ENCODE measurements at places on chromosomes 3 and 15.

GRCh38 chr3:14605067-14605466 is 46.5 kb upstream of the CCDC174 start:
- no peak for DNase-seq

DNA sequence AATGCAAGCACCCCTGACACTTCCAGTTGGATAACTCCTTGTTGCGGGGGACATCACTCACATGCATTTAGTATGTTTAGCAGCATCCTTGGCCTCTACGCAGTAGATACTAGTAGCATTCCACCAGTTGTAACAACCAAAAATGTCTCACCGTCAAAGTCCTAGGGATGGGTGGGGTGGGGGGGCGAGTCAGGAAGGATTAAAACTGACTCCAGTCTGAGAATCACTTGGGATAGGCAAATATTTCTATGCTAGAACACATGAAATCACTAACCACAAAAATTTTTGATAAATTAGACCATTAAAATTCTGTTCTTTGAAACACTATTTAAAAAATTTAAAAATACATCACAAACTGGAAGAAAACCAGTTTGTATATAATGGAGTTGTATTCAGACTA is 18.0 kb downstream of the ICE2 start:
- DNase-seq: no peak

DNA sequence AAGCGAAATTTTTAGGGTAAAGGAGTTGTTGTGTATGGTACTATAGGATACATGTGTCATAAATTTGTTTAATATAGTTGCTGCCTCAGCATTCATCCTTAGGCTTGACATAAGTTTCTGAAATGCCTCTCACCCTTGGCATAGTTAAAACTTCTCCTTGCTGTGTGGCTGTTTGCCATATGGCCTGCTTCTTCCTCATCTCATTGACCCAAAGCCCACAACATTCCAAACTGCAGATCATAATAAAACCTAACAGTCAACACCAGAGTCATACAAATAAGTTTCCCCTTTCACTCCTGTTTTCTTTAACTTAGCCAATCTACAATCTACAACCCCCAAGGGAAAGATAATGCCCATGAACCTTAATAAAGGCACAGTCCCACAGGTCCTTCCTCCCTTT is 136.6 kb downstream of the TMCC1 start:
- no peak for DNase-seq

GRCh38 chr3:50154476-50154839 is 666 bp upstream of the SEMA3F start:
- no peak for DNase-seq

- DNase-seq: no peak
Observed at GRCh38 chr3:97871186-97871585, 49.4 kb downstream of the CRYBG3 start.

GRCh38 chr3:39114456-39114855 is 7.0 kb downstream of the TTC21A start:
- no peak for DNase-seq

- DNase-seq: no peak
Observed at GRCh38 chr15:71452893-71453292, 337.6 kb downstream of the THSD4 start.

- peak; percentile 94 for DNase-seq
Observed at GRCh38 chr15:62212741-62213140, 47.7 kb upstream of the C2CD4B start.

- no peak for DNase-seq
Observed at GRCh38 chr15:69631978-69632377, 179.4 kb downstream of the RPLP1 start.

DNA sequence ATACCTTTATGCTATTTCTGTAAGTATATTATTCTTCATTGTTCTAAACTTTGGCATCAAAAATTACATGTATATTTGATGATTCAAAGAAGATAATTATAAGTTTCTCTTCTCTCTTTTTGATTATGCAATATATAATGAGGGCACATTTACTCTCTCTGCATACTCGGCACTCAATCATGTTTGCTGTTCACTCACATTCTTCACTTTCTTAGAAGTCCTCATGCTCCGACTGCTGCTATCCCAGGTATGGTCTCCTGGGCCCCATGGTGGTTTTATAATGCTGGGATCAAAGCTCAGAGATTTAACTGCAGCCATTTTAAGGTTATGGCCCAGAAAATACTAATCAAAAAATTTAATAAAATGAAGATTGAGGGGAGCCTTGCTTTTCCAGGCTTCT is 529.7 kb upstream of the IL12A start:
- DNase-seq: no peak

- no peak for DNase-seq
Observed at GRCh38 chr3:125045194-125045593, 10.6 kb downstream of the HEG1 start.

- DNase-seq: peak; percentile 10
Observed at GRCh38 chr3:62051506-62051905, 321.8 kb downstream of the FEZF2 start.

GRCh38 chr15:47866446-47866845 is 149.1 kb downstream of the SEMA6D start:
- DNase-seq: no peak

DNA sequence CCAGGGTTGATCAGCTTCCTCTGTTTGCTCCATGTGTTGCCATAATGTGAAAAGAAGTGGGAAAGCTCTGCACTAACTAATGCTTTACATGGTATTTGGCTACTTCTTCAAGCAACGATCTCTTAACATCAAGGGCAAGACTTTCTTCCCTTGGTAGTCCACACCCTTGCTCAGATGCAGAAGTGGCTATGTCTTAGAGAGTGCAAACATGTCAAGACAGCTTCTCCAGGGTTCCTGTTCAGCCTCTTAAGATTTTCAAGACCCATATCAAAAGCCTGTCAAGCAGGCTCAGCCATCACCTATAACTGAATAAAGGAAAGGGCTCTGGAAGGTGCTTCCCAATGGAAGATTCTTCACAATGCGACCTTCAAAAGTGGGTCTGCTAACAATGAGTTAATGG is 64.8 kb upstream of the CSTA start:
- DNase-seq: no peak

DNA sequence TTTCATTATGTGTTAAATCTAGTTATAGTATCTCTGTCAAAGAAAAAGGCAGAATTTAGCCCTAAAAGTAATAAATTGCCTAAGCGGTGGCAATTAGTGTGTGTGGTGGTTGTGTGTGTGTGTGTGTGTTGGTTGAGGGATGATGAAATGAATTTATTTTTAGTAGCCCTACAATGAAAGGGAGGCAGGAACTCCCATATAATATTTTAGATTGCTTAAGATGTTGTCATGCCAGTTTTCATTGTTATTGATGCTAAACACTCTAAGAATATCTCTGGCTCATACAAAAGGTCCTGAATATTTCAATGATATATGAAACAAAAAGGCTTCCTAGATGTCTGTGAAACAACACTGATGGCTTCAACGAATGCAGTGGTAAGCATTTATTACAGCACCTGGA is 140.6 kb upstream of the TBC1D5 start:
- no peak for DNase-seq

GRCh38 chr15:28026764-28027713 is 72.1 kb downstream of the OCA2 start:
- no peak for DNase-seq

DNA sequence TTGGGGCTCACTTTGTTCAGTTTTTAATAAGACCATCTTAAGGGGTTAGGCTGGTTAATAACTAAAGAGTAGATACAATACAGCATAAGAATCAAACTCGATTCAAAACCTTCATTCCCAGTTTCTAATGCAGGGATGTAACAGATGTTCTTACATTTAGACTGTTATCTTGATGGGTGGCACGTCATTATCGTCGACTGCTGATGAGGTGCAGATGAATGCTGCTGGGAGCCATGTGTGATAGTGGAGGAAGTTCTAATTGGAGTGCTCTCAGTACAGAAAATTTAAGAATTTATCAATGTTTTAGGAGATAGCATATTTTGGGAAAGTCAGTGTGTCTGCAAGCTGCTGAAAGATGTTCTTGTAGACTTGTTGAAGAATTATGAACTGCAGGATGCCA is 331.5 kb downstream of the PTPRG start:
- DNase-seq: no peak

- no peak for DNase-seq
Observed at GRCh38 chr3:151837057-151837456, 23.1 kb downstream of the AADAC start.

DNA sequence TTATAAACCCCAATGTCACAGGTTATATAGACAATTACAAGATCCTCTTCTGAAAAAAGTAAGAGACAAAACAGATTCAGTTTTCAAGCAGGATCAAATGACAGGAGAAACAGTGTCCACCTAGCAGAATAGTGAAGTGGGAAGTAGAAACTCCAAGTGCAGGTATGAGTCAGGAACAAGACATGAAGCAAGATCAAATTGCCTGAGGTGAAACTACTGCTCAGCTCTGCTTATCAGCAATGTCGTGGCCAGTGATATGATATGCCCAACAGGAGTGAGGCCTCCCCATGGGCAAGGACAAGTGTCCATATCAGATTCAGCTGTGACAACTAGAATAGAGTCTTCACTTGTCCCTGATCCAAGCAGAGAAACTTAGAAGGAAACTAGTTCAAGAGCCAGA is 100.0 kb downstream of the ZMAT3 start:
- no peak for DNase-seq

- no peak for DNase-seq
Observed at GRCh38 chr15:93800805-93801204, 430.6 kb upstream of the MCTP2 start.

DNA sequence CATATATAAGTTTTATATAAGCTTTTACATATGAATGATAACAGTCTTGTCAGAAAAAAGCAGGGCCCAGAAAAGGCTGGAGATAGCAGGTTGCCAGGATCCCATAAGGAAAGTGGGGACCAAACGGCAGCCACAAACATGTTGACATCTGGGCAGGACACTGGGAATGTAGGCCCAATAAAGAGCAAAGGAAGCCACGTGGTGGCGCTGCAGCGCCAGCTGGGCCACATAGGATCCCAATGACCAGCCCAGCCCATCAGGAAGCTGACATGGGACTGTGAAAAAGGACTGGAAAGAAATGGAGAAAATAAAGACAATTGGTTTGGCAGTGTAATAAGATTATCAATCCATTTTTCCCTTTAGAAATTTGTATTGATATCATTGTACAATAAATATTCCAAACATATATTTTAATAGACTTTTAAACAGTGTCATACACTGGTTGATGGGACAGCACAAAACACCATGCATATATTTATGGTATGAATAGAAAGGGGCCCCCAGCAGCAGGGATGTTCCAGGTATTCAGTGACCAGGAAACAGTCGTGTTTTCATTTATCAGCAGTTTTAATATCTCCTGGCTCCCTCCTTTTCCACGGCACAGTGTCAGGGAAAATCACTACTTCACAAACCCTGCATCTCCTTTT is 89.0 kb upstream of the STRIT1 start:
- DNase-seq: no peak

GRCh38 chr3:125633767-125634166 is 38.5 kb upstream of the OSBPL11 start:
- no peak for DNase-seq

- DNase-seq: no peak
Observed at GRCh38 chr3:8638994-8639658, 5.5 kb downstream of the SSUH2 start.

DNA sequence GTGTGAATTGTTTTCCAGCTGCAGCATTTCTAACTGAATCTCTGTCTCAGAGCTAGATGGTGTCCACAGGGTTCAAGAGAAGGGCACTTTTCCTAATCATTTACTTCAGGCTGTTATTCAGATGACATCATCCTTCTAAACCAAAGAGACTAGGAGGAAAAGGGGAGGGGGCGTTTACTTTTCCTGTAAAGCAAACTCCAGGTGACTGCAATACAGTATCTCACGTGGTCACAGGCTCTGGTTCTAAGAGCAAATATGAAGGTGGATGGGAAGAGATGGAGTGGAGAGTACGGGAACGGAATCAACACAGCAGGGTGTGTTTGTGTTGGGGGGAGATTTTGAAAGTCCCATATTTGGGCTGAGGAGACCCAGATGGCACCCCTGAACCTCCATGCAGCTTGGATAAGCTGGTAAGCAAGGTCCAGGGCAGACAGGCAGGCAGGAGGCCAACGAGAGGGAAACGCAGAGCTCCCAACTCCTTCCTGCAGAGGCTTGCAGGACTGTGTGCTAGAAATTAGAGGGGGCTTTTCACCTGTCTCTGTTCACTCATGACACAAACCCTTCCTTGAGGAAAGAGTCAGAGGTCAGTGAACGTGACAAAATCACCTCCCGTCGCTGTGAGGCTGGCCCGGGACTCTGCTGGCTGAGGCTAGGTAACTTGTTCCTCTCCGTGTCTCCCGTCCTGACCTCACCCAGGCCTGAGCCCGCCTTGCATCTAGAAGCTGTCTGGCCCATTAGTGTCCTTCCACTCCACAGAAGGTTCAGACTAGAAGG is 151.2 kb downstream of the OPA1 start:
- no peak for DNase-seq

DNA sequence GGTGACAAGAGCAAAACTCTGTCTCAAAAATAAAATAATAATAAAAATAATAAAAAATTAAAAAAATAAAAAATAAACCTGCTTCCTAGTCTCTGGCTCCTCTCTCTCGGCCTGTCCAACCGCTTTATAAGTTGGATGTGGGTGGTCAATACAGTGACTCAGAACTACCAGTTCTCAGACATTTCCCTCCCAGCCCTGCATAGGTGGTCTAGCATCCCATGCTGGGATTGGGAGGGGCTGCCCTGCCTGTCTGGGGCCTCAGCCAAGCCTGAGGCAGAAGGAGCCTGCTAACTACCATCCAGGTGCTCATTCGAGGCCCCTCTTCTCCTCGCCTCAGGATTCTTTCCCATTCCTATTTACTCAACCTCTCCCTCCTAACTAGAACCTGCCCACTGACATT is 33.3 kb upstream of the BLM start:
- DNase-seq: no peak

- no peak for DNase-seq
Observed at GRCh38 chr3:144229330-144229729, 257.7 kb downstream of the DIPK2A start.

DNA sequence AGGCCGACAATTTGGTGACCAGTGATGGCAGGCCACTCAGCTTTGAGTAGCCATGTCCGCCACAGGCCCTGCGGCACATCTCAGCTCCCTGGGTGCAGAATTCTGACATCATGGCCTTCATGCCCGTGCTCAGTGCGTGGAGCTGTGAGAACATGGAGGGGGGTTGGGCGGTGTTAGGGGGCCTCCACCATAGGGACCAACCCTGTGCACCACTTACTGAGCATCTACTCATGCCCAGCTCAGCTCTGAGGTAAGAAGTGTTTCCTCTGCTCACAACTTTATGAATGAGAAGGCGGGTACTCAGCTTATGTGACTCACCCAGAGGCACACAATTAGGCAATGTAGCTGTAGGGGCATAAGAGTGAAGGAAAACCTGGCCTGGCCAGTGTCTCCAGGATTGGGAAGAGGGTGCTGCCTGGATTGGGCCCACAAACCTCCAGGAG is 10.5 kb downstream of the ACOX2 start:
- no peak for DNase-seq

- peak; percentile 79 for DNase-seq
Observed at GRCh38 chr15:38564557-38565286, at the start of gene RASGRP1. Gene RASGRP1, minus strand, starts transcription at chr15:38564814. Its CDS starts 186 bp downstream, at chr15:38564628.

- DNase-seq: no peak
Observed at GRCh38 chr15:57785959-57786358, 79.4 kb downstream of the POLR2M start.

GRCh38 chr15:96117270-96117669 is 213.2 kb upstream of the NR2F2 start:
- no peak for DNase-seq

GRCh38 chr15:83848315-83849050 is 194.6 kb downstream of the ADAMTSL3 start:
- no peak for DNase-seq

Data from Jurkat, Clone E6-1 (cell line).